ENCODE measurements at places on chromosomes 16 and 17.

- peak; percentile 27 for DNase-seq
Observed at GRCh38 chr17:74922694-74923537, at the start of gene USH1G. TSS of gene USH1G (minus strand) at chr17:74923255. CDS start at chr17:74923073, 182 bp downstream.

DNA sequence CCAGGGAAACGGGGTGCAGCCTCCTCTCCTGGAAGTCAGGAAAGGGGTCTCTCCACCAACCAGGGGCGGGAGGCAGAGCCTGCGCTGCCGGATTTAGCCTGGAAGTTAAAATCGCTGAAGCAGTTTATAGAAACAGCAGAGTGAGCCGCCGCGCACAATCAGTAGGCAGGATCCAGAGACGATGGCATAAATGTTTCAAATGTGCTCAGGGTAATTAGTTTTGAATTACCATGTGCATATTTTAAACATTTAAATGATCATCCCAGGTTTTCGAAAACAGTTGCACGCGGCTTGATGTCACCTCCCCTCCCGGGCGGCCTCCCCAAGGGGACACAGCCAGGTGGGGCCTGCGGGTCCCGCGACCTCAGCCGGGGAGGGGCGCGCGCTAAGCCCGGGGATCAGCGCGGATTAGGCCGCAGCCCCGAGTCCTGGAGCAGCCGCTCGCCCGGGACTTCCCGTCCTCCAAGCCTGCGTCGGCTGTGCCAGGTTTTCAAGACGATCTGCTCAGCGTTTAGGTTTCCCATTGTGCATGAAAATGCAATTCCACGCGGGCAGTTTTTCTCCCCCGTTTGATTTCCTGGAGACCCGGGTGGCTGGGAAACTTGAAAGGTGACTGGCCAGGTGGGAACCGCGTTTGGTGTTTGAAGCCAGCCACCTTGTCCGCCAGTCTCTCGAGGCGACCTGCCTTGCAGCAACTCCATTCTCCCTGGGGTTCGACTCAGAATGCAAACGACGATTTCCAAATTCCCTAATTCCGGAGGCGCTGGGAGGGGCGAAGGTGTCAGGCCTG is 78.3 kb downstream of the RPA1 start:
- no peak for DNase-seq

GRCh38 chr17:42407289-42407836 is 15.7 kb downstream of the CAVIN1 start:
- DNase-seq, result peak; percentile 89

GRCh38 chr17:58710948-58711552 is 18.6 kb downstream of the RAD51C start:
- peak; percentile 34 for DNase-seq

GRCh38 chr17:79531191-79532095 is 79.4 kb downstream of the RBFOX3 start:
- DNase-seq, result no peak
